Cardiac fibroblast (primary cell): ENCODE measurements at places on chromosomes 2 and 18.

DNA sequence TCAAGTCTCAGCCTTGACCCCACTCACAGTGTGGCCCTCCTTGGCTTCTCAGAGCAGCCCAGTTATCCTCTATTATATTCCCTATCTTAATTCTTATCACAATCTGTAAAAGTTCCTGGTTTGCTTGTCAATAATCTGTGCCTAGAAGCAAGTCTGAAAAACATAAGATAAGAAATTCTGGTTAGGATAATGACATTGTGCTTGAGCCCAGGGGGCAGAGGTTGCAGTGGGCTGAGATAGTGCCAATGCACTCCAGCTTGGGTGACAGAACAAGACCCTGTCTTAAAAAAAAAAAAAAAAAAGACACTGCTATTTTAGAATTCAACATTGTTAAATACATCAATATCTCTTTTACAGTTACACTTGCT lies 63.9 kb downstream of the TMEM131 start:
- DNase-seq: no peak

DNA sequence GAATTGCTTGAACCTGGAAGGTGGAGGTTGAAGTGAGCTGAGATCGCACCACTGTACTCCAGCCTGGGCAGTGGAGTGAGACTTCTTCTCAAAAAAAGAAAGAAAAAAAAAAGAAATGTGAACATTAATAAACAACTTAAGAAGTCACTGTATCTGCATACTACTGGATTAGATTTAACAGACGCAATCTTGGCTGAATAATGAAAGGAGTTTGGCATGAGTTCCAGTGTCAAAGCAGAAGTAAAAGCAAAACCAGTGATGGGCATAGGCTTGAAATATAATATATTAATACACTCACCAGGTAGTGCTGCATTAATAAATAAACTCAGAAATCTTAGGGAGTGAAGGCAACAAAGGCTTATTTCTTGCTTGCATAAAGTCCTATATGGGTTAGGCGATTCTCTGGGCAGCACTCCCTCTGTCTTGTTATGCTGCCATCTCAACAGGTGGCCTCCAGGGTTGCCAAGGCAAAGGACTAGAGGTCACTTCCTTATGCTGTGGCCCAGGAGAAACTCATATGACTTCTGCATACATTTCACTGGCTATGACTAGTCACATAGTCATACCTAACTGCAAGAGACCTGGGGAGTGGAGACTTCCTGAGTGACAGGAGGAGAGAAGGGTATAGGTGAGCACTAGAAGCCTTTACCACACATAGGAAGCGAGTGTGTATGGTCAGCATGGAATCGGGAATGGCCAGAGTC lies 296.2 kb upstream of the SPRED2 start:
- no peak for DNase-seq

DNA sequence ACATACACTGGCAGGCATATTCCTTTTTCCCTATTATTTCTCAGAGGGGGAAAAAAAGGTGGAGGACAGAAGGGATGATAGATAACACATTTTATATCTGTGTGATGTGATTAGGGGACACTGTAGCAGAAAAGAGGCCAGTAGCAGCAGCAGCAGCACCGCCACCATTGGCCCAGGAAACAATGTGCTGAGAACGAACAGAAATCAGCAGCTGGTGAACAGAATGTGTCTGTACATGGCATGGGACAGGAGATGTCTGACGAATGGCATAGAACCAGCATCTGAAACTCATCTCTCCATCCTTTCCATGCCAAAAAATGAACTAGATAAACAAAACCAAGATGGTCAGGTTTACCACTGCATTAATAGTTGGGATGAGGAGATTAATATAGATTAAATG lies 936.1 kb upstream of the ACVR2A start:
- no peak for DNase-seq

- DNase-seq: no peak
Measured at GRCh38 chr2:157780211-157780610, 95.9 kb downstream of the ACVR1 start.

GRCh38 chr18:7459851-7460770 lies 107.0 kb upstream of the PTPRM start:
- DNase-seq: no peak

GRCh38 chr18:41756141-41756540 lies 198.9 kb upstream of the PIK3C3 start:
- no peak for DNase-seq

- DNase-seq: no peak
Measured at GRCh38 chr2:83386549-83386948, 1072.5 kb downstream of the SUCLG1 start.

- peak; percentile 20 for DNase-seq
Measured at GRCh38 chr2:150122871-150123613, 364.4 kb downstream of the RND3 start.

- no peak for DNase-seq
Measured at GRCh38 chr2:149164296-149164695, 125.8 kb downstream of the LYPD6B start.

DNA sequence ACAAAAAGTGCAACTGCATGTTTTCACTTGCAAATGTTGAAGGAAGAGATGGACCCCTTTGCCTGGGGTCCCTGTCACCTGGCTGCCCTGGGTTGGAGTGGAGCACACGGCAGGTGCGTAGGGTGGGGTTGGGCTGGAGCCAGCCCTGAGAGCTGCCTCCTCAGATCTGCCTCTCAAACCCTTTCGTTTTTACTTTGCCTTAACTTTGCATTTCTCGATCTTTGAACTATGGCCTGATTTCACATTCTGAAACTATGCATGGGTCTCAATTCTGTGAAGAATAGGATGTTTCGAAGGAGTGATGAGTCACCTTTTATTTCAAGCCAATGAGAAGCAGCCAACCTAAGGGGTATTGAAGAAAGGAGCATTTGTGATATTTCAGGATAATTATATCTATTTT lies 132.8 kb downstream of the ACOXL start:
- DNase-seq: no peak

DNA sequence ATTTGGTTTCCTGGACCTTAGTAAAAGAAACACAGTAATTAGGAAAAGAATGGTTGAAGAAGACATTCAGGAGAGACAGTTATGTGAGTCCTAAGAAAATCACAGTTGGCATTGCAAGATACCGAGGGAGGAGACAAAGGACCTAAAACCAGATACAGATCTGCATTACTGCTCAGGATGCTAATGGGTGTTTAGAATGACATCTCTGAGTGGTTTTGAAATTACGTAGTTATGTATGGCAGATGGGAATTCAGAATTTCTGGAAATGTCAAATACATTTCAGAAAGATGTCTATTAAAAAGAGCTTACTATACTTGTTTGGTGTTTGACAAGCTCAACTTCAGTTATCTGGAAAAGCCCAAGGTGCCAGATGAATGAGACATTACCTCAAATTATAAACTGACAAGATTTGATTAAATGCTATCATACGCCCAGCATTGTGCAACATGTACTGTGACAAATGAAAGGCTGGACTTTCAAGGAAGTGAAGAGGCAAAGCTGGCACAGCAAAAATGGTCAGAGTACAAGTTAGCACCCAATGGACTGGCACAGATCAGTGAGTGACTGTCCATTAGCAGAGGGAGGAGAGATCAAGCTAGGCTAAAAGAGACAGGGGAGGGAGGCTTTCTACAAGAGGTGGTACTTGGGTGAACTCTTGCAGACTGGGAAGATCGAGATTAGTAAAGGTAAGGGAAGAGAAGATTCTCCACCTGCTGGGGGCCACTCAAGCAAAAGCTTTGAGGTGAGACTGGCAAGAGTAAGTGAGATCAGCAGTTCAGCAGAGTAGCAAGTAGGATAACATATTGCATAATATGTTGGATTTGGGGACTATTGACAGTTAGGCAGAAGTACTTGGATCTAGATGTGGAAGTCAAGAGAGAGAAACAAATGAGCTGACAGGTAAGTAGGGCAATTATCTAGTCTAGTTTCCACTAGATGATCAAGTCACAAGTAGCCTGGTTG lies 168.9 kb downstream of the CYRIA start:
- no peak for DNase-seq

GRCh38 chr2:33167622-33168245 lies 221.0 kb downstream of the LTBP1 start:
- DNase-seq: peak; percentile 51

- DNase-seq: no peak
Measured at GRCh38 chr2:209277444-209277843, 146.4 kb upstream of the MAP2 start.

DNA sequence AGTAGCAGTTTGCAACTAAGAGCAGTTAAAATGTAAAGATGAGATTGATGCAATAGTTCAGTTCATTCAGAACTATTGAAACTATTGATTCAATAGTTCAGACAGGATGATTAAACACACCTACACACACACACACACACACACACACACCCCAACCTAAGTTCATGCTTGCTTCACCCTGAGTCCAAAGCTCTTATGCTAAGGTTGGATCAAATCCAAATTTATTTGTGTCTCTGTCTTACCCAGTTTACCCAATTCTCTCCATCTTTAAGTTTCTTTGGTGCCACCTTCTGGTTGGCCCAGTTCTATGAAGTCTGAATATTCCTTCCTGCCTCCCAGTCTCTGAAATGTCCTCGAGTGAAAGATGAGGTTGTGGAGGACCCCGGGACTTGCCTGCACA lies 5.1 kb downstream of the SERPINB8 start:
- peak; percentile 65 for DNase-seq

GRCh38 chr2:86023366-86023712 lies 82.3 kb downstream of the POLR1A start:
- DNase-seq: no peak

DNA sequence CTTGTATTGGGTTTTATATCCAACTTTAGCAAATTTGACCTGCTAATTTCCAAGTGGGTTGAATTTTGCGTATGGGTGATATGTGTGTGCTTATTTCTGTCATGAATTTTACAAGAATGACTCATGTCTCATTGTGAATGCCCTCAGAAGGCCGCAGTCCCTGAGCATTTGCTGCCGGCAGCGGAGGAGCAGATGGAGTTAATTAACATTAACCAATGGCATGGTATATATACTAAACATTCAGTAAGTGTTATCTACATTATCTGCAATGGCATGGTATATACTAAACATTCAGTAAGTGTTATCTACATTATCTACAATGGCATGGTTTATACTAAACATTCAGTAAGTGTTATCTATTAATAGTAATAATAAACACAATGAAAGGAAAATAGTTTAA lies 90.1 kb downstream of the DOK6 start:
- DNase-seq: peak; percentile 49

- no peak for DNase-seq
Measured at GRCh38 chr18:74497324-74497676, 1.1 kb downstream of the CNDP2 start.

DNA sequence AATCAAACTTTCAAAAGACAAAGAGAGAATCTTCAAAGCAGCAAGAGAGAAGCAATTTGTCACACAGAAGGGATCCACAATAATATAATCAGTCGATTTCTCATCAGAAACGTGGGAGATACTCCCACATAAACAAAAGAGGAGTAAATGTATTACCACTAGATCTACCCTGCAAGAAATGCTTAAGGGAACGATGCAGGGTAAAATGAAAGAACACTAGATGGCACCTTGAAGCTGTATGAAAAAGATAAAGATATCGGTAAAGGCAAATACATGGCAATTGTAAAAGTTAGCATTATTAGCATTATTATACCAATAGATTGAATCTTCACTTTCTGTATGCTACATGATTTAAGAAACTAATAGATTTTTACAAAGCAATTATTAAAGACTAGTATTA lies 677.0 kb downstream of the SUCLG1 start:
- no peak for DNase-seq

DNA sequence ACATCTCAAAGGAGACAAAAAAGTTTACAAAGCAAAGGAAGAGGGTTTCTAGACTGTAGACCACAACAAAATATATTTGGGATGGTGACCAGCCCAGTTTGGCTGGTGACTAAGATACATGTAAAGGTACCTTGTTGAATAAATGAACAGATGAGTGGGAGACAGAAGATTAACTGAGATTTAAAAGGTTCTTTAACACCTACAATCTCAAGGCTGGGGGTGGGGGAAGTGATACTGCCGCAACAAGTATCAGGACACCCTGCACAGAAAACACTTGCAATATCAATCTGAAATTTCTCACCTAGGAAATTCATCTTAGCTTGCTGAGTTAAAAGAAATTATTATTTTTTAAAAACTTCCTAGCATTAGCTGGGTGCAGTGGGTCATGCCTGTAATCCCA lies 8.3 kb downstream of the RNF149 start:
- no peak for DNase-seq

DNA sequence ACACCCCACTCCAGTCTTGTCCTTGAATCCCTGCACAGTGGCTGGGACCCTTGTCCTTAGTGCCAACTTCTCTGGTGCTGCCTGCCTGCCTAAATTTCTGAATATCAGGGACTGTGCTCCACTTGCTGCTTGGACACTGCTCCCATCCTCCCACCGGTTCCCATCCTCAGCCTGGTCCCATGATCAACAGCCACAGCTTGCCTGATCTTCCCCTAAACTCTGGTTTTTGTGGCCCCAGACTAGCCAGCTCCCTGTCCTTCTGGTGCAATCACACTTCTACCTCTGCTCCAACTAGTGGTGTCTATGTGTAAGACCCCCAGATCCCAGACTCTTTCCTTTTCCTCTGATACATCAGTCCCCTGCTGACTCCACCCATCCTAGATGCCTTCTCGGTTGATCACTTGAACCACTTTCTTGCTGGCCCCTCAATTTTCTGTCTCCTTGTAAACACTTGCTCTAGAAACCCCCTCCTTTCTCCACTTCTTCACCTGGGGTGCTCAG lies 37.2 kb upstream of the POLE4 start:
- DNase-seq: no peak

DNA sequence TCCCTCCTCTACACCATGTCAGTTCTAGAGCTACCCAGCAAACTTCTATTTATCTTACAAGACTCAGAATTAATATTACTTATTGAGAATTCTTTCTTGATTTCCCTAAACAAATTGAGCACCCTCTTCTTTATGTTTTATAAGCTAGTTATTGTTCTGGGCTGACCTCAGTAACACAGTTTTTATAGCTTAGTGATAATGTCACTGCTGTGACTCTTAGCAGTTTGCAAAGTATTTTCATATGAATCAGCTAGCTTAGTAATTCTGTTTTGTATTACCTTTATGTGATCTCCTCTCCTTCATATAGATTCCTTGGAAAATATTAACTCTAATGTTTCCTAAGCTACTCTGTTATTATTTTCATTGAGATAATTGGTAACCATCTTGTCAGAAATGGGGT lies 114.9 kb downstream of the PMS1 start:
- DNase-seq: peak; percentile 9

DNA sequence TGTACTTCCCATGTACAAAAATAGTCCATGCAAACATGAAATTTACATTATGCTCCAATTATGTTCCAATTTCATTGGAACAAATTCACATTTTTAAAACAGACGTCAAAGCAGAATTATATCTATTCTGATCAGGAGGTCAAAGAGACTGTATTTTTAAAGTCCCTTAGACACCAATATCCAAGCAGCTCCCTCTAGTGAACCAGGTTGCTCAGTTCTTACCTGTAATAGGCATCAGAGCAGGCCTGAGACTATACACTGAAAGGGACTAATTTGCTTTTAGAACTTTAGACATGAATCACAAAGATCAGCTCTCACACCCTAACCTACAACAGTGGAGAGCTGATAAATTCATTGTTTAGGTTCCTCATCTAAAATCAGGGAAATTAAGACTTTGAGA lies 273.9 kb downstream of the MBD2 start:
- DNase-seq: no peak
